ENCODE measurements at places on chromosomes 16 and 17.

- DNase-seq: no peak
These were observed 4.7 kb upstream of the CD2BP2 start for GRCh38 chr16:30359871-30360170.

GRCh38 chr17:17516941-17517720 lies 20.9 kb upstream of the RASD1 start:
- DNase-seq: no peak

- no peak for DNase-seq
These were observed 1.2 kb downstream of the RPH3AL start for GRCh38 chr17:351449-351738.

GRCh38 chr17:21517538-21518293 lies 141.6 kb downstream of the KCNJ12 start:
- no peak for DNase-seq

DNA sequence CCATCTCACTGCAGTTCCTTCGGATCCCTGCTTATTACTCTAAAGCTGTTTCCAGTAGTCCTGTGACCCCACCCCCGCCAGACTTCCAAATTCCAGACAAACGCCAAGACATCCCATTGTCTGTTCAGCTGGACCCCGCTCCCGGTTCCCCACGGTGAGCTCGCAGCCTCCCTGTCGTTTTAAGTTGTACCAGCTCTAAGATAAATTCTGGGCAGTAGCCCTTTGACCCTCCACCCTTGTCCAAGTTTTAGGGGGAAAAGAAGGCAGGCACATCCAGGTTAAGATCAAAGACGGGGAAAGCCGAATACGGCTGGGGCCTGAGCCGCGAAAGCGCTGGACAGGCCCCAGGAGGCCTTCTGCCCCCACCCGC lies 589 bp downstream of the ARL6IP1 start:
- DNase-seq: no peak

GRCh38 chr17:69339937-69340336 lies 13.0 kb upstream of the ABCA5 start:
- no peak for DNase-seq

DNA sequence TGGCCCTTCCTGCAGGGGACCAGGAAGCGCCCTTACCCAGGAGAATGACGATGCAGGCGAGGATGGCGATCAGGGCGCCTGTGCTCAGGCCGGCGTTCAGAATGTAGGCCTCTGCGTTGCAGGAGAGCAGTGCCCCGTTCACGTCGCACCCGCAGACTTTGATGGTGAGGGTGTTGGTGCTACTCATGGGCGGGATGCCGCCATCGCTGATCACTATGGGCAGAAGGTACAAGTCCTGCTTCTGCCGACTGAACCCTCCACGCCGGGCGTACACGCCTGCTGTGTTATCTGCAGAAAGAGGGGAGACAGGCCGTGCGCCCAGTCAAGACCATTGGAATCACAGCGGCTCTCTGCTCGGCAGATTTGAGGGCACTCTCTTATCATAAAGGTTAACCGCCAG lies 171.1 kb downstream of the CDH11 start:
- DNase-seq: no peak

GRCh38 chr16:50466170-50466569 lies 82.0 kb upstream of the NKD1 start:
- no peak for DNase-seq
